ENCODE measurements at places on chromosomes 7 and 10.

- peak; percentile 70 for DNase-seq
Observed at GRCh38 chr10:110353244-110354119, 48.8 kb upstream of the SMNDC1 start.

- no peak for DNase-seq
Observed at GRCh38 chr10:130927157-130927556, 384.4 kb downstream of the TCERG1L start.

GRCh38 chr10:117137911-117138642 is at the start of gene VAX1:
VAX1 (minus strand) TSS chr10:117138270; CDS start chr10:117138056, 214 bp downstream.
- DNase-seq: no peak

DNA sequence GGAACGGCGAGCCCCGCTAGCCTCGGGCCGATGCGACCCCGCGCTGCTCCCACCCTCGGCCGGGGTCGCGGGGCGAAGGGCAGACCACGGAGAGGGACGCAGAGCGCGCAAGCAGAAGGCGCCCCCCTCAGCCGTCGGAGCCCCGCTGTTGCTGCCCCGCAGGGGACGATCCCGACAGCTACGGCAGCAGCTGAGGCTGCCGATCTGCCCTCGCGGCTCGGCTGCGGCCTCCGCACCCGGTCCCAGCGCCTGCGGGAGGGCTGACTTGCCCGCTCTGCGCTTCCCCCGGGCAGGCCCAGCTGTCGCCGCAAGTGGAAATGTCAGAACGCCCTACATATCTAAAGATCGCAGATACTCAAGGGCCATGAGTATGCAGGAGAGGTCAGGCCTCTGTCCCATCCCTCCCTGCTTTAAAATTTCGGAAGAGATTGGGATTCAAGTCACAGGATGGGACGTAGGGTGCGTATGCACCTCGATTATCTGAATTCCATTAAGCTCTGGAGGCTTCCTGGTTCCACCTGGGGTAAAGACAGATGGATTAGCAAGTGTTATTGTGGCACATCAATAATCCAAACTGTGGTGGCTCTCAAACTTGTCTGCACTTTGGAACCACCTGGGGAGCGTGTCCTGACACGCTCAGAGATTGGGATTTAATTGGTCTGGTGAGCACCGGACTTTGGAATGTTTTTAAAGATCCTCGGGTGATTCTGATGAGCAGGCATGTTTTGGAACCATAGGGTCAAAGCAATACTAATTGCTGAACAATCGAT is at the start of gene CRPPA:
Gene CRPPA, minus strand, starts transcription at position 206 of the 770 bp plus-strand sequence. CDS start 216 bp downstream, outside the sequence.
- DNase-seq: no peak

- DNase-seq: no peak
Observed at GRCh38 chr7:70505886-70506285, 626.1 kb upstream of the GALNT17 start.

DNA sequence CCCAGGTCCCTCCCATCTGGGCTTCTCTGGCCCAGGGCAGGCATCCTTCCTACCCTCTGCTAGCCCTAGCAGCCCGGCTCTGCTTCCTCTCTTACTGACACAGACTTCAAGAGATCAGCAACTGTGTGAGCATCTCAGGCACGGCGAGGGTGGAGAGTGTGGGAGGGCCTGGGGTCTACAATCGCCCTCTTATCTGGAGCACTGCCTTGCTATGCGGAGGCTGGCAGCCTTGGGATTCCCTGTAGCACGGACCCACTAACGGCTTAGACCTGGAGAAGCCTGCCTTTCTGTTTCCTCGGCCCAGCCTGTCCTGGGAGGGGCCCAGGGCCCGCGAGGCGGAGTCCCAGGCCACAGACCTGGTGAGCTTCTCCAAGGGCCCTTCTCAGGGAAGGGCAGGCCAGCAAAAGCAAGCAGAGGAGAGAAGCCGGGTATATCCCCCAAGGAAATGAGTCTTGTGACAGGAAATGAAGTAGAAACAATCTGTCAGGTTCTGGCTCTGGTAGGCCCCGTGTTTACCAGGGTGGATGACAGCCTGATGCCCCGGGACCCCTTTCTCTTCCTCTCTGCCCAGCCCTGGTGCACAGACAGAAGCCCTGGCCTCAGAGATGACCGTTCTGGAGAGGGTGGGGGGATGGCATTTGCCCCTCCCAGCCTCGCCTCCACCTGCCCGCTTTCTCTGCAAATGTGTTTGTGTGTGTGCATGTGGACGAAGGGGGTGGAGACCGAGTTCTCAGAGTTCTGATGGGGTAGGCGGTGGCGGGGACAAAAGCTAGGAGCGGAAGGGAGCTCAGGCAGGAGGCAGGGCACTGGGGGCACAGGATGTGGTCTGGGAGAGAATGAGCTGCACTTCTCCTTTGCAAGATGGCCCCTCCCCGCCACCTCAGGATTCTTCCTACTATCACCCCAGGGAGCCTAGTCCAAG is 2.5 kb downstream of the LRCH4 start:
- DNase-seq: no peak

DNA sequence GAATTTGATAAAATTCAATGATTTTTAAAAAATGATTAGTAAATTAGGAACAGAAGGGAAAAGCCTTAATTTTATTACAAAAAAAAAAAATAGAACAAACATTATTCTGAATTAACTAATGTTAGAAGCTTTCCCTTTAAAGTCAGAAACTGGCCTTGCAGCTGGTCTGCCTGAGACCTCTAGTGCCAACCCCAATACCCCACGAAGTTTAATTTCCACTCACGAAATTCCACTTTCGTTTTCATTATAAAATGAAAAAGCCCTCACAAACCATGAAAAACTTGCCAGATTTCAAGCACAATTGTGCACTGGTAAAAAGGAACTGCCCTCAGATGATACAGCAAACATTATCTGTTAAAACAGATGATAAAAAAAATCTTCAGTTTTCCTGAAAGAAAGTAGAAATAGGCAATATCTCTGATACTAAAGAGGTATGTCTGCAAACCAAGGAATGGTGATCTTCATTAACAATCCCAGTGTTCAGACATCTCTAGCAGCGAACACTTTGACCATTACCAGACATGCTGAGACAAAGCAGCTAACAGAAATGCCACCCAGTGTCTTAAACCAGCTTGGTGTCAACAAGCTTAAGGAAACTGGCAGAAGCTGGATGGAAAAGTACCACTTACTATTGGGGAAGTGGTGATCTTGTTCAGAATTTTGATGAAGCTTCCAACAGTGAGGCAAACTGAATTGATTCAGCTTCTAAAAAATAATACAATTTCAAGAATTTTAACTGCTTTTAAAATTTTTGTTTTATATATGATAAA is 80.2 kb downstream of the PALS2 start:
- DNase-seq: no peak

DNA sequence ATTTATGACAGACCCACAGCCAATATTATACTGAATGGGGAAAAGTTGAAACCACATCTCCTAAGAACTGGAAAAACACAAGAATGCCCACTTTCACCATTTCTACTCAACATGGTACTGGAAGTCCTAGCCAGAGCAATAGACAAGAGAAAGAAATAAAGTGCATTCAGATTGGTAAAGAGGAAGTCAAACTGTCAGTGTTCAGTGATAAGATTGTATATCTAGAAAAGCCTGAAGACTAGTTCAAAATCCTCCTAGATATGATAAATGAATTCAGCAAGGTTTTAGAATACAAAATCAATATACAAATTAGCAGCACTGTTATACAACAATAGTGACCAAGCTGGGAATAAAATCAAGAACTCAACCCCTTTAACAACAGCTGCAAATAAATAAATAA is 6.9 kb upstream of the ZNF138 start:
- no peak for DNase-seq

DNA sequence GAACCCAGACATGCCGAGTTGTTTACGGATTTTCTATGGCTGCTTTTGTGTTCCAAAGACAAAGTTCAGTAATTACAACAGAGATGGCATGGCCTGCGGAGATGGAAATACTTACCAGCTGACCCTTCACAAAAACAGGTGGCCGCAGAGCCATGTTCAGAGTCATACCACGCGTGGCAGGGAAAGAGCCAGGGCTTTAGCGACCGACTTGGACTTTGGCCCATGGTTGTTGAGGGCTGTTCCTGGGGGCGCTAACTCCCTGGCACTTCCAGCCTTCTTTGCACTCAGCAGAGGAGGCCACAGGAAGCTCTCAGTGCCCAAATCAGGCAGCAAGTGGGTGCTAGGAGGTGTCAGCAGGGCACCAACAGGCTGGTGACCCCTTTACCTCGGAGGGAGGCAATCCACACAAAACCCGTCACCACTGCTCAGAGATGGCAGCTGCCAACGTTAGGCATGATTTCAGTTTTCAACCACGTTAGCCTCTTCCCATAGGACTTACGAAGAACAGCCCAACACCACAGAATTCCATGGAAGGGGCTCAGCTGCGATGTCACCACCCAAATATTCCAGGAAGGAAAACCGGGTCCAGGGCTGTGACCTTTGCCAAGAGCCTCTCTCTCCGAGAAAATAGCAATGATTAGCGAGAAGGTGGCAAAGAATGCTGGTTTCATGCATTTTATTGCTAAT is 21.4 kb upstream of the CNPY1 start:
- no peak for DNase-seq

GRCh38 chr10:114571316-114571999 is 86.6 kb downstream of the ABLIM1 start:
- no peak for DNase-seq

- no peak for DNase-seq
Observed at GRCh38 chr7:151440799-151441445, 981 bp upstream of the CRYGN start.

- no peak for DNase-seq
Observed at GRCh38 chr10:33331379-33331694, 3.1 kb downstream of the NRP1 start.

GRCh38 chr7:10939237-10939910 is 34.3 kb upstream of the PHF14 start:
- DNase-seq: peak; percentile 20

DNA sequence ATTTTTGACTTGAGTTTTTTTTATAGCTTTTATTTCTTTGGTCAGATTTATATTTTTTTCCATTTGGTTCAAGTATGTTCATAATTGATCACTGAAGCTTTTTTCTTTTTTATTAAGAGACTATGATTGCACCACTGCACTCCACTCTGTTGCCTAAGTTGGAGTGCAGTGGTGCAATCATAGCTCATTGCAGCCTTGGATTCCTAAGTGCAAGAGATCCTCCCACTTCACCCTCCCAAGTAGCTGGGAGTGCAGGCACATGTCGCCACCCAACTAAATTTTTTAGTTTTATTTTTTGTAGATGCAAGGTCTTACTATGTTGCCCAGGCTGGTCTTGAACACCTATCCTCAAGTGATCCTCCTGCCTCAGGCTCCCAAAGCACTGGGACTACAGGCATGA is 97.7 kb upstream of the KIF5B start:
- DNase-seq: no peak

DNA sequence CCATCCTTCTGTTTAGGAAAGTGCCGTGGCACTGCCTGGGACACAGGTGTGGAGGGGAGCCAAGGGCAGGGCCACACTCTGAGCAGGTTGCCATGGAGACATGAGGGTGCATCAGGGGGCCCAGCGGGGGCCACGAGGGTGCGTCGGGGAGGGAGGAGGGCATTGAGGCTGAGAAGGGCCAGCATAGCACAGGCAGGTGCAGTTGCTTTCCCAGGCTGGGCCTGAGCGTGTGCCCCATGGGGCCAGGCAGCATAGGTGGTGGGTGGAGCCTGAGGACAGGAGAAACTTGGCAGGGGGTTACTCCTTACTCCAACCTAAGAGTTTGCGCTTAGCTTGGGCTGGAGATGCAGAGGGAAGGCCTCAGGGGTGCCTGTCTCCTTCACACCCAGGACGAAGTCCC is 15.2 kb downstream of the YKT6 start:
- DNase-seq: no peak

- no peak for DNase-seq
Observed at GRCh38 chr7:76377186-76377918, 18.6 kb upstream of the YWHAG start.

DNA sequence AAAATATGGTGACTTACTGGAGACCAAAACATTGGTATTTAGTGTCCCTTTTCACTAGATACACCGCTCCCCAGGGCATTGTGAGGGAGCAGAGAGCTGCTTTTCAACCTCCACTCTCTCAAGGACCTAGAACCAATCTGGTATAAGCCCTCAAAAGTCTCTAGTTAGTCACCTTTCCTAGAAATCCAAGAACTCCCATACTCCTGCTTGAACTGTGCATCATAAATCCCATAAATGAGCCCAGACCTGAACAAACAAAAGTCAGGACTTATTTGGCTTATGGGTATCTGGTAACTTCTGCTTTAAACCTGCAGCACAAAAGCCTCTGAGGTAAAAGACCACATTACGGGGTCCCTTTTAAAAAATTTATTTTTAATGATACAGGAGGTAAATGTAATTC is 603.1 kb upstream of the LRRTM3 start:
- no peak for DNase-seq

DNA sequence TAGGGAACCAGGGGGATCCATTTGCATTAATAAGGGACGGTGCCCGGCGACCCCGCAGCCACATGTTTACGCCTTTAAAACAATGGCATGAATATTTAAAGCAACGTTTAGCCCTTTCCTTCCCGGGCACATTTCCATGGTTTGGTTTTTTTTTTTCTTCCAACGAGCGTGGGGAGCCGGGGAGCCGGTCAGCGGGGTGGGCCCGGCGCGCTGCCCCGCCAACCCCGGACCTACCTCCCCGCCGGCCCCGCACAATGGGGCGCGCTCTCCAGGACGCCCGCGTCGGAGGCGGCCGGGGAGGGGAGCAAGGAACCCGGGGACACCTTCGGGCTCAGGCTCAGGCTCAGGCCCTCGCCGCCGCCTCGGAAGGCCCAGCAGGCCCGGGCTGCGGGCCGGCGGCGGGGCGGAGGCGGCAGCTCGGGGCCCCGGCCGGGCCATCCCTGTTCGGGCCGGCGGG is 1.0 kb downstream of the SEPHS1 start:
- DNase-seq: peak; percentile 47

GRCh38 chr10:124474514-124475070 is 13.0 kb downstream of the LHPP start:
- DNase-seq: peak; percentile 52

GRCh38 chr10:76113952-76114351 is 682.5 kb downstream of the LRMDA start:
- no peak for DNase-seq

GRCh38 chr10:58072634-58073033 is 195.1 kb downstream of the IPMK start:
- no peak for DNase-seq

- no peak for DNase-seq
Observed at GRCh38 chr10:26571655-26572054, 125.8 kb upstream of the PDSS1 start.

GRCh38 chr7:133401225-133401624 is 148.3 kb downstream of the EXOC4 start:
- no peak for DNase-seq

GRCh38 chr7:17094963-17095574 is 203.4 kb upstream of the AHR start:
- no peak for DNase-seq

GRCh38 chr10:102004376-102004775 is 51.6 kb downstream of the ARMH3 start:
- DNase-seq: no peak

DNA sequence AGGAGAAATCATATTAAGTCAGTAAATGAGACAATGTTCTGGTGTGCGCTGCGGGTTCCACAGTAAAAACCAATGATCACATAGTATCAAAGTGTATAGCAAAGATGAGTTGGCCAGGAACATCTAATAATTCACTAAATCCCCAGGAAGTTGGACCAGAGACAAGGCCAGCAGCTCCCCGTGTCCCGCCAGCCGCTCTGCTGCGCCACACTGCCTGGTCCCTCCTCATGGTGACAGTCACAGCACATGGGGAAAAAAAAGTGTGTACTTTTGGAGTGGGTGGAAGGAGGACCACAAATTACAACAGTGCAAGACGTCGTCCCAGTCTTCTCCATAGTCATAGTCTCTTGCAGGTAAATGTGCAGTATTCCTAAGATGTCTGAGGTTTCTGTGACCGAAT is 239.0 kb upstream of the RNF32 start:
- no peak for DNase-seq

GRCh38 chr10:44969854-44970253 is 8.8 kb downstream of the DEPP1 start:
- DNase-seq: no peak

Data from RPMI8226 (cell line).